ENCODE measurements at places on chromosomes 13 and 19.
A peak's percentile ranks its signal among the peaks of the same experiment; 100 is the strongest.

- no peak for DNase-seq
Measured at GRCh38 chr13:21310220-21310619, 133.8 kb downstream of the MRPL57 start.

DNA sequence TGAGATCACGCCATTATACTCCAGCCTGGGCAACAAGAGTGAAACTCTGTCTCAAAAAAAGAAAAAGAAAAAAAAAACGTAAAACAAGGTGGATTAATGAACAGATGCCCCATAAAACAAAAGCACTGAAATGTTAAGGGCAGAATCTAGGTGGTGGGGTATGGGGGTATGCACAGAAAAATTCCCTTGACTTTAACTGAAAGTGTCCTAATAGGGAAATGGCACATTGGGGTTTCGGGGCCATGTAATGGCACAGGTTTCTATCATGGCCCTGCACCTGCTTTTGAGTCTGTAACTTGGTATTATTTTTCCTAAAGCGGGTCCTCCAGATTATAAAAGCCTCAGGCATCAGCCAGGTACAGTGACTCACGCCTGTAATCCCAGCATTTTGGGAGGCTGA lies 16.2 kb downstream of the NOP53 start:
- no peak for DNase-seq

DNA sequence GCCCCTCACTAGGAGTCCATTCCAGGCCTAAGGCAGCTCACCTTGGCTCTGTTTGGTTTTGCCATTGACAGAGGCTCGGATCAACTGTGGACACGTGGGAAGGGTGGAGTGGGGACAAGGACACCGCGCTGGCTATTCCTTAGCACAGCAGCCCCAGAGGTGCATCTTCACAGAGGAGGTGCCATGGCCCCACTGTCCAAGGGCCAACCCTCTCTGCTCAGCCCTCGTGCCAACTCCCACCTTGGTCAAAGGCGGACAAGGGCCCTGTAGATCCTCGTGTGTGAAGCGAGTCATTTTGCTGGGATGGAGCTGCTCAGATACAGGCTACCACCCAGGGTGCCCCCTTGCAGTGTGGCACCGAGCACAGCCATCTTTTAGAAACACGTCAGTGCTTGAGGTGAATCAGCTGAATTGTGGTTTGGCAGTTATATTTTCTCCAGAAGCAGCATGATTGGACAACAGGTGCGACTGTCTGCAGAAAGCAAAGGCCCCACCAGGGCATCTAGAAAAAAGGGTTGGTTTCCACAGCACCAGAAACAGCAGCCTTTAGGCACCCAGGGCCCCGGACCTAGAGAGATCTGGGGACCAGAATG lies 192.1 kb upstream of the GPR12 start:
- DNase-seq: no peak

DNA sequence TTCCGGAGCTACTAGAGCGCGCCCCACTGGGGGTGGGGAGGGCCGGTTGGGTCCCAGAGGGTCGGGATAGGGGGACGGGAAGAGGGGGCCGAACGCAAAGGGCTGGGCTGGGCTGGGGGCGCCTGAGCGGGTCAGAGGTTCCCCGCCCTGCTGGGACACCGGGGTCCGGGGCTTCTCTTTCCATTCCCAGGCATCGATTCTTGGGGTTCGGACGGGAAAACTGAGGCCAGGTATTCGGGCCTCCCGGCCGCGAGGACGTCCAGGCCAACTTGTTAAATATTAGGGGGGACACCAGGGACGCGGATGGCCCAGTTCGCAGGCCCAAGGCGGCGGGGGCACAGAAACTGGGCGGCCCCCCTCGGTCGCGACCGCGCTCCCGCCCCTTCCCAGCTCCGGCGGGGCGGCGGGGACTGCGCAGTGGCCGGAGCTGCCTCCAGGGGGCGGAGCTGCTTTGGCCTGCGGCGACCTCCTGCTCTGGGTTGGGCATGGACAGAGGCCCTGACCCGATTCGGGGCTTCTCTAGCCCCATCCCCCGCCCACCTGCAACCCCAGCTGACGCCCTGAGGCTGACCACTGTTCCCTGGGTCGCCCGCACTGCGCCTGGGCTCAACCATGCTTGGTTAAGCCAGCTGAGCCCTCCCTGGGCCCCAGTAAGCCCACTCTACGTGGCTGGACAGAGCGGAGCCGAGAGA lies 1.2 kb upstream of the KLF16 start:
- peak; percentile 26 for DNase-seq

DNA sequence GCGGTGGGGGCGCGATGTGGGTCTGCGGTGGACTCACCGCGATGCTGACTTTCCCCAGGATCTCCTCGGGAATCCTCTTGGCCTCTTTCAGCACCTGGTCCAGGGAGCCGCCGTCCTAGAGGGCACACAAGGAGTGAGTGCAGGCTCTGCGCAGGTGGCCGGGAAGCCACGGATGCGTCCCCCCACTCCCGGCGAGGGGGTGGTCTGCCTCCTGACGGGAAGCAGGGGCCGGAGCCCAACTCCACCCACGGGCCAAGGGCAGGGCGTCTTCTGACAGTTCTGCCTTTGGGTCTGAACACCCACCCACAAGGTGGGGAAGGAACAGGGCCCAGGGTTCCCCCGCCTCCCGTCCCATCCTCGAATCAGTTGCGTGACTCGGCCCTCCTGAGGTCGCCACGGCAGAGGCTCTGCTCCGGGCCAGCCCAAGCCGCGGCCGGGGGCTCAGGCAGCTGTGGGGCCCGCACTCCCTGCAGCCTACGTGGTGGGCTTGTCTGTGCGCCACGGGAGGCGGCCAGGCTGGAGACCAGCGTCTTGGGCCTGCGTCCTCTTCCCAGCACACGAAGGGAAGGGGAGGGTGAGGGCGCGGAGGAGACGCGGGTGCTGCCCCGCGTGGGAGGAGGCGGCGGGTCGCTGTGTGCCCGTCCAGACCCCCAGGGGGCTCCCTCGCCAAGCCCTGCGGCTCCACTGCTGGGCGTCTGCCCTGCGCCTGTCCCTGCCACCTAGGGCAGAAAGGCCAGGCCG lies 21.4 kb downstream of the MAP2K2 start:
- DNase-seq: no peak

- no peak for DNase-seq
Measured at GRCh38 chr13:29103065-29103800, 283.1 kb downstream of the MTUS2 start.

GRCh38 chr13:60696602-60697001 lies 299.6 kb downstream of the TDRD3 start:
- no peak for DNase-seq

- no peak for DNase-seq
Measured at GRCh38 chr19:53881482-53882390, at the start of gene PRKCG. Gene PRKCG, plus strand, starts transcription at chr19:53882197. Its CDS starts 298 bp downstream, at chr19:53882495.

GRCh38 chr19:12757544-12758274 lies 6.1 kb downstream of the BEST2 start:
- DNase-seq: peak; percentile 48

- DNase-seq: no peak
Measured at GRCh38 chr19:54608792-54609191, 15.4 kb downstream of the LILRA1 start.

- DNase-seq: no peak
Measured at GRCh38 chr19:17243211-17243829, 2.4 kb downstream of the NR2F6 start.

- no peak for DNase-seq
Measured at GRCh38 chr13:29524176-29524575, 71.3 kb downstream of the SLC7A1 start.

DNA sequence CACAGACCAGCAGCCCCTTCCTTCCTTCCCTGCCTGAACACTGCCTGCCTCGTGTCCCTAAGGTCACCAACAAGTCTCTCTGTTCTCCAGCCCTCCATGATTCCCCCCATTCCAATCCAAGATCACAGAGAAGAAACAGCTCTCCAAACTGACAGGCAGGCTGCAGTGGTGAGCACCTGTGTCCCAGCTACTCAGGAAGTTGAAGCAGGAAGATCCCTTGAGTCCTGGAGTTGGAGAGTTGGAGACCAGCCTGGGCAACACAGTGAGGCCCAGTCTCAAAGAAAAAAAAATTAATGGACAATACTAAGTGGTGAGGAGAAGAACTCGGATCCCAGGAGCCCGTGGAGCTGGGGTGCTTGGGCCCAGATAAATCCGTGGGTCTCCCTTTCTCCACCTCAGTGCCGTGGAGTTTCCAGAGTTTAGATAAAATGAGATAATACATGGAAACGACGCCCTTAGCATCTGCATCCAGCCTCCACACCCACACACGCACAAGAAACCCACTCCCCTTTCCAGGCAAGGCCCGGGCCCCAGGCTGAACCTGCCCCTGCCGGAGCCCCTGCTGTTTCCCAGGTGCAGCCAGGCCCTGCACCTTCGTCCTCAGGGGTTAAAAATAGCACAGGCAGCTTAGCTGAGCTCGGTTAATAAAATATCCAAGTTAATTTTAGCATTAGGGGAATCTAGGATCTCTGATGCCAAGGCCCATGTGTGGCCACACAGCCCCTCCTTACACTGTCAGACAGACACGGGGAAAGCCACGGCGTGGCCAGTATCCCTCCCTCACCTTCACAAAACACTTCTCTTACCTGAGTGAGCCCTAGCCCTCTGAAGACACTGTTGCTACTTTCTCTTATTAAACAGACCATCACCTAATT lies 4.7 kb downstream of the RASA3 start:
- no peak for DNase-seq

DNA sequence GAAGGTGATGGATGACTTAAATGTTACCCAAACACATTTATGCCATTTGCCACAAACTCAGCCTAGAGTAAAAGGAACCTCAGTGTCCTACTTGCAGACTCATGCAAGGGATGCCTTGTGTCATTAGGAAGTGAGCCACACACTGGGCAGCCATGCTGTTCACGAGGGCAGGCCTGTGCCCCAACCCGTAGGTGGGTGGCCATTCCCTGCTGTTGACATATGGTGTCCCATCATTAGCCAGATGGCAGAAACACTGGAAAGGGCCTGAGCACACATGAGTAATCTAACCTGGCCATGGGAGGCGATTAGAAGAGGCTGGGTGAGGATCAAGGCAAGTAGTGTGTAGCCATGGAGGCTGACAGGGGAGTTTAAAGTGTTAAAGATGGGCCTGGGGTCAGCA lies 9.7 kb upstream of the LRCH1 start:
- no peak for DNase-seq

DNA sequence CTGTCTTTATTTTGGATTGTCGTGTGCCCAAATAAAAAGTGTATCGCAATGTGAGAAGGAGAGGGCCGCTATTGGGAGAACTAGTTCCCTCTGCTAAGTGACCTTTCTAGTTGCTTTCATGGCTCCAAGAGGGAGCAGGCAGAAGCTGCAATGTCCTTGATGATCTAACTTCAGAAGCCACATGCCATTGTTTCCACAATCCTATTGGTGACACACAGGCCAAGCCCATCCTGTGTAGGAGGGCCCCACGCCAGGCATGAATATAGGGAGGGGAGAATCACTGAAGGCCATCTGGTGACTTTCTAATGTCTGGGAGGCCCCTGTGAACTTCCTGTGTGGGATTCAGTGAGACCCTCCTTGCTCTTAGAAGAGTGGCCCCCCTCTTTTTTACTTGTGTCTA lies 47.8 kb upstream of the KPNA3 start:
- DNase-seq: no peak

DNA sequence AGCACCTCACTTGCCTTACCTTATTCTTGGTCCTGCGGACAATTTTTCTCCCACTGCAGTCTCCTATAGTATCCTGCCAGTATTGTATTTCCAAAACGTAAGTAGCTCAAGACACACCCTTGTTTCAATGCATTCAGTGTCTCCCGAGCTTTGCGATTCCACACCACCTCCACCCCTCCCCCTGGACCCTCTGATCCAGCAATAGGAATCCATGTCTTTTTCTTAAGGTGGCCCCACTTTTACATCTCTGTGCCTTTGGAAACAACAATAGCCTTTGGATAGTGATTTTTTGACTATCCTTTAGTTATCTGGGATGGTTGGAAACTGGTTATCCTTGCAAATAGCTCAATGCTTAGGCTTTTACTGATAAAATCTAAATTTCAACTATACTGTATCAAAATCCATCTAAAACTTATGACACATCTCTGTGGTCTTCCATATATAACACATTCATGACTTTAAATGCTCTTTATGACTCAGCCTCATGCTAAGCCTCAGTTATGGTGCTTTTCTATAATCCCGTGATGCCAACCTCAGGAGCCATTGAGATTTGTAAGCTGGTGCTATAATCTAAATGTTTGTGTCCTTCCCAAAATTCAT lies 27.1 kb downstream of the FAM216B start:
- no peak for DNase-seq

GRCh38 chr13:59415498-59415897 lies 748.2 kb downstream of the DIAPH3 start:
- DNase-seq: no peak

DNA sequence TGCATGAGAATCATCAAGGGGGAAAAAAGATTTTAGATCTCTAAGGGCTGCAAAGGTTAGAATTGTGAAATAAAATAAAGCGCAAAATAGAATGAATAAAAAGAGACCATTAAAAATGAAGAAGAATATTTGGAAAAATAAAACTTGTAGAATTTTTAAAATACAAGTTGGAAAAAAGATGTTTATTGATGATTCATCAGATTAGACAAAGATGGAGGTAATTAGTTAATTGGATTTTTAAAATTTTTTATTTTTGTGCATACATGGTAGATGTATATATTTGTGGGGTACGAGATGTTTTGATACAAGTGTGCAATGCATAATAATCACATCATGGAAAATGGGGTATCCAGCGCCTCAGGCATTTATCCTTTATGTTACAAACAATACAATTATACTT lies 143.3 kb downstream of the MAB21L1 start:
- no peak for DNase-seq

- no peak for DNase-seq
Measured at GRCh38 chr13:23898101-23898500, 799 bp upstream of the C1QTNF9B start.

- no peak for DNase-seq
Measured at GRCh38 chr13:49975826-49976225, 21.0 kb upstream of the TRIM13 start.

DNA sequence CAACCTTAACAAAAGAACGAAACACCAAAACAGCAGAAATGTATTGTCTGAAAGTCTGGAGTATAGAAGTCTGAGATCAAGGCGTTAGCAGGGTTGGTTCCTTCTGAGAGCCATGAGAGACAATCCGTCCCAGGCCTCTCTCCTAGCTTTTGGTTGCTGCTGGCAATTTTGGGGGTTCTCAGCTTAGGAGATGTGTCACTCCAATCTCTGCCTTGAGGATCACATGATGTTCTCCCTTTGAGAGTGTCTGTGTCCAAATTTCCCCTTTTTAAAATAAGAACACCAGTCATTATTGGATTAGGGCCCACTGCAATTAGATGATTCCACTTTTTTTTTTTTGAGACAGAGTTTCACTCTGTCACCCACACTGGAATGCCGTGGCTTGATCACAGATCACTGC lies 10.1 kb downstream of the KCNN1 start:
- DNase-seq: no peak

DNA sequence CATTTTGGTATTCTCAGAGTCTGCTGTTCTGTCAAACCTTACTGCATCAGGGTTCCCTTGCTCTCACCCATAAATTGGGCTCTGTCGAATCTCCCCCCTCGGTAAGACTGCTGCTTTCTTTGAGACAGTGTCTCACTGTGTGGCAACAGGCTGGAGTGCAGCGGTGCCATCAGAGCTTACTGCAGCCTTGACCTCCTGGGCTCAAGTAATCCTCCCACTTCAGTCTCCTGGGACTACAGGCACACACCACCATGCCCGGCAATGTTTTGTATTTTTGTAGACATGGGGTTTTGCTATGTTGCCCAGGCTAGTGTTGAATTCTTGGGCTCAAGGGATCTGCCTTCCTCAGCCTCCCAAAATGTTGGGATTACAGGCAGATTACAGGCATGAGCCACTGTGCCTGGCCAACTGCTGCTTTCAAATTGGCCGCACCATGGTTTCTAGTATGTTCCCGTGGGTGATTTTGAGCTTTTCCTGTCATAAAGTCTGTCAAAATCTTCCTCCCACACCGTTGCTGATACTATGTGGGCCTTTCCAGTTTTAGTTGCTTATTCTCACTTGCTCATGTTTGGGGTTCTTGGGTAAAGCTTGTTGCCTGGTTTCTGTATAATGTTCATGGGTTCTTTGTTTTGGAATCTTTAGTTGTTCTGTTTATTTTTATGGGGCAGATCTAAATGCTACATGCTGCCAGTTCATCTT lies 10.6 kb downstream of the RFC3 start:
- no peak for DNase-seq
